ENCODE measurements at places on chromosomes 13 and 19.
A peak's percentile ranks its signal among the peaks of the same experiment; 100 is the strongest.

DNA sequence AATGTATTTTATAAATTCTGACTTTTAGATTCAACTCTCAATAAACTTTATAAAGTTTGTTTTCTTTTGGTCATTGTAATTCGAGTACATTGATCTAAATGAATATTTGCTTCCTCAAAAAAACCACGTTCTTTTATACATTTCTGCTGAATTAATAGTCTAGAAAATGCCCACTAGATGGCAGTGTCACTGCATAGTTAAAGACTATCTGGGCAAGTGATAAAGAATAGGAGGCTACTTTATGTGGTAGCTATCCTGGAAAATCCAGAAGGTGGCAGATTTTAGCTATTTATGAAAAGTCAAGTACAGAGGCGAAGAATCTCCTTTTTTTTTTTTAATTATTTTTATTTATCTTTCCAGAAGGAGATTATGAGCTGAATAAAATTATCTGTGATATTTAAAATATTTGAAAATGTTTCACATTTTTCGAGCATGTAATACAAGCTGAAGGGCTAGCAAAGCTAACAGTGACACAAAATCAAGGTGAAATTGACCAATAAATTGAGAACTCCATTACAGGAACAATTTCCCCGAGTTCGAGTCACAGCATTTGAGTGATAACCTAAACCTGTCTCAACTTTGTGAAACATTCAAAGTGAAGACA is 221.8 kb downstream of the OLFM4 start:
- peak; percentile 48 for DNase-seq

- DNase-seq, result no peak
These were observed 512 bp upstream of the REX1BD start for GRCh38 chr19:18587962-18588610.

- no peak for DNase-seq
These were observed 14.2 kb downstream of the ZNF507 start for GRCh38 chr19:32359581-32359980.

- no peak for DNase-seq
These were observed 14.8 kb downstream of the SLC8A2 start for GRCh38 chr19:47456721-47457474.

- DNase-seq, result no peak
These were observed 7.5 kb downstream of the THAP8 start for GRCh38 chr19:36046443-36047050.

- no peak for DNase-seq
These were observed 77.0 kb downstream of the PTPRS start for GRCh38 chr19:5263615-5264014.

DNA sequence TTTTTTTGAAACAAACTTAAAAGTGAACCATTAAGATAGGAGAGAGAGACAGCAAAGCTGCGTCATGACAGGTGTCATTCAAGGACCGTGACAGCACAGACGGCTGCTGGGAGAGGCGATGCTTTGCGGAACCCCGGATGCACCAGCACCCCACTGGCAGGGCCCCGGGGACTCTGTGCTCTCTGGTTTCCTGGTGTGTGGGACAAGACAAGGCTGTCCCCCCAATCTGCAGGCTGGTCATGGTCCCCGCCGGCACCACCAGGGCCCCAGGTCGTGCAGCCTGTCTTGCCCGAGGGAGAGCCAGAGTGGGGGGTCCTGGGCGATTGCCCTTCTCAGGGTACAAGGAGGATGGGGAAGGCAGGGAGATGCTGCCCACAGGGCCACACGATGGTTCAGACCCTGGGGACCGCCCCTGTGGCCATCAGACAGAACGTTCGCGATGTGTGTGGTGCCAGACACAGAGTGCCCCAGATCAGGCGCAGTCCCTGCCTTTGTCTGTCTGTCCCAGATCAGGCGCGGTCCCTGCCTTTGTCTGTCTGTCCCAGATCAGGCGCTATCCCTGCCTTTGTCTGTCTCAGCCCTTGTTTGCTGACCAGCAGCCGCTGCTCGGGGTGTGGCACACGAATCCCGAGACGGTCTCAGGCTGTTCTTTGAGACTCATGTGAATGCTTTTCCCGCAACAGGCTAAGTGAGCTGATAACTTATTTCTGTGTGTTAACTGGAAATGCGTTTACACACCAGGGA is 36.1 kb downstream of the ADPRHL1 start:
- DNase-seq, result no peak

DNA sequence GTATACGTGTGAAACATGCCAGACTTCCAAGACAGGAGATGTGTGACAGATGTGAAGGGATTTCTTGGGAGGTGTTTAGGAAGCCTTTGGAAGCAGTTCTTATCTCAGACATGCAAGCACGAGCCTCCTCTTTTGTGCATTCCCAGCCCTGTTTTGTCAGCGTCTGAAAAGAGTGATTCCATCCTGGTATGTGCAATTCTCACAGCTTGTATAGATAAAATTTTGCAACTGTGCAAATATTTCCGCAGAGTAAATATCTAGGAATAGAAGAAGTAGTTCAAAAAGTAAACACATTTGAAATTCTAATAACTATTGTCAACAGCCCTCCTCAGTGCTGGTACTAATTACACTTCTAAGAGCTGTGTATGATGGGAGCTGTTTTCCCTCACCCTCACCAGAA is 72.3 kb upstream of the C1QTNF9B start:
- no peak for DNase-seq

GRCh38 chr13:87124785-87125074 is 546.4 kb upstream of the SLITRK5 start:
- no peak for DNase-seq

DNA sequence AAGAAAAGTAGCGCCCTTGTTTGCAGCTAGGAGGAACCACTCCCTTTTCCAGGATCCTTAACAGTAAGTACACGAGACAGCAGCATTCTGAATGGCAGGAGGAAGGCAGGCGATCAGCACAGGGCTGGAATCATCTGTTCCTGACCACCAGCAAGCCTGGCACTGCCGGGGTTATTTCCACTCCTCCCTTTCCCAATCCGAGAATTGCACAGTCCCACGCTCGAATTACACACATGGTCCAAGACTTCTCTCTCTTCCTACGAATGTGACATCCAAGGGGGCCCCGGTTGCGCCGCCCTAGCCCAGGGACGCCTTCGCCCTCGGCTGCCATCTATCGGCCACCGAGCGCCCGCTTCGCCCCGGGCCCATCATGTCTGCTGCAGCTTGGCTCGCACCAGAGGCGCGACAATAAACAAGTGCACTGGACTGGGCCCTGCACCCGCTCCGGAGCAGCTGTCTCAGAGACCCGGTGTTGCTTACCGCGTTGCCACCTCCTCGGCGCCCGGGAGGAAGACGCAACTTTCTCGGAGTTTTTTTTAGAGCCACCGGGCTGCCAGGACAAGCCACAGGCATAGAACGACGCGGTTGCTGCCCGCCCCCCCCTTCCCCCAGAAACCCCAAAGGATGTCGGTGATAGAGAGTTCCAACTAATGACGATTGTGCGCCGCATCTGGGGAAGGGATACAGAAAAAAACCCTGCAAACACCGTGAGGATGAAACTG is at the start of gene SLITRK5:
Gene SLITRK5, plus strand, starts transcription at position 341 of the 722 bp plus-strand sequence. CDS start 4,018 bp downstream, outside the sequence.
- DNase-seq, result no peak
